Transverse colon (tissue), 4 donors: ENCODE measurements at places on chromosomes 1 and 21.

DNA sequence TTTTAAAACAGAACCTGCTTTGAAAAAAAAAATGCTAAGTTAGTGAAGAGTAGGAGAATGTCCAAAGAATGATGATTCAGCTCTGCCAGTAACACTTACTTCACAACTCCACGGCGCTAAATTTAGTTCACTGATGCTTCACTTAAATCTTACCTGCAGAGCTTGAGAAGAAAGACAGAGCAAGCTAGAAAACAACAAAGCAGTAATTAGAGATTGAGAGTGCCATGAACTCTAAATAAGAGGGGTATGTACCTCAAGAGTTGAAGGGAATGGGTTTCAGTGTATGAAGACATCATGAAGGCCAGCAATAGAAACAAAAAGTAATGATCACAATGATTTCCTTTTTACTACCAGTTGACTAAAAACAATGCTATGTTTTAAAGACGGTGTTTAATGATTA lies 32.8 kb downstream of the EPRS1 start:
- DNase-seq, result no peak

- DNase-seq, result peak; percentile 86
Measured at GRCh38 chr1:157154940-157155514, 16.8 kb upstream of the ETV3 start.

DNA sequence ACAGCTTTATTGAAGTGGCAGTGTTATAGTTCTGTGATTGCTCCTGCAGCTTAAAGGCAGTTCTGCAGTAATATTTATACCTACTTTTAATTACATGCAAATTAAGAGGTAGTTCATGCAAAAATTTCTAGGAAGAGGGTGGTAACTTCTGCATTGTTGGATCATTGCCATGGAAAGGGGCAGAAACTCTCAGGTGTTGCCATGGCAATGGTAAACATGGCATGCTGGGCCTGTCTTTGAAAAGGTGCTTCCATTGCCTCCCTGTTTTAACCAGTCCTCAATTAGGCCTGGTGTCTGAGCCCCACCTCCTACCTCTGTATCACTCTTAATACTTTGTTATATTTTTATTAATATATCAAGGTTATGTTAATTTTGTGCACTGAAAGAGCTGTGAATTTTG lies 104.7 kb downstream of the DISC1 start:
- no peak for DNase-seq

DNA sequence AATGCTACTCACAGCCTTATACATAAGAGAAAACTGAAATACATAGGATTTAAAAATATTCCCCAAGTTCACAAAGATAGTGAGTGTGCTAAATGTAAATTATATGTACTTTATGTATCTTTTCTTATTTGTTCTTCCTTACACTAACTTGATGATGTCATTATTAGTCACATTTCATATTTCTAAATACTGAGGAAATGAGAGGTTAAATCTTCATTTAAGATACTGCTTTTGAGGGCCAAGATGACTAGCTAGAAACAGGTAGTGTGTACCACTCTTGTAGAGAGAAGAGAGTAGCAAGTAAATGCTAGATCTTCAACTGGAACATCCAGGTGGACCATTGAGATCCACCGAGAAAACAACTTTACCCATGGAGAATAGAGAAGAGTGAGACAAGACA lies 29.8 kb downstream of the PYHIN1 start:
- DNase-seq, result no peak

DNA sequence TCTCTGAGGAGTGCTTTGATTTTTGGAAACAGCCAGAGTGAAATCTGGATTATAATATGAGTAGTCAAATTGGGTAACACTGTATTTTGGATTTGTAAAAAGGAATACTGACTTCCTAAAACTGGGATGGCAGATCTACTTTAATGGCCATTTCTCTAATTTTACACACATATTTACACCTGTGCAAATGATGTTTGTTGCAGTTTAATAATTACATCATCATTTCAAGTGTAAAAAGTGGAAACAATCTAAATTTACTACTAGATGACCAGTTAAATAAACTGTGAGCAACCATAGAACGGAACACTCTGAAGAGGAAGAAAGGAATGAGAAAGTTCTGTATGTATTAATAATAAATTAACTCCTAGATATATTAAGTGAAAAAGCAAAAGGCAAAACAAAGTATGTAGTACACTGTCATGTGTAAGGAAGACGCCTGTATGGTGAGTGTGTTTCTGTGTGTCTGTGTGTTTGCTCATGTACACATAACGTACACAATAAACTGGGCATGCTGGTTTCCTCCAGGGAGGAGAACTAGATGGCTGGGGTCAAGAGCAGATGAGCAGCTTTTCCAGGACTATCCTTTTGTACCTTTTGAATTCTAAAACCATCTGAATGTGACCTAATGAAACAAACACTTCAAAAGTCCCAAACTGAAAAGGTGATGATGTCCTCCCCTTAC lies 2.9 kb upstream of the RHEX start:
- DNase-seq, result no peak

GRCh38 chr1:47189844-47190508 lies at the start of gene PDZK1IP1:
TSS of gene PDZK1IP1 (minus strand) at chr1:47190036. CDS start at chr1:47189932, 104 bp downstream.
- peak; percentile 90 for DNase-seq

DNA sequence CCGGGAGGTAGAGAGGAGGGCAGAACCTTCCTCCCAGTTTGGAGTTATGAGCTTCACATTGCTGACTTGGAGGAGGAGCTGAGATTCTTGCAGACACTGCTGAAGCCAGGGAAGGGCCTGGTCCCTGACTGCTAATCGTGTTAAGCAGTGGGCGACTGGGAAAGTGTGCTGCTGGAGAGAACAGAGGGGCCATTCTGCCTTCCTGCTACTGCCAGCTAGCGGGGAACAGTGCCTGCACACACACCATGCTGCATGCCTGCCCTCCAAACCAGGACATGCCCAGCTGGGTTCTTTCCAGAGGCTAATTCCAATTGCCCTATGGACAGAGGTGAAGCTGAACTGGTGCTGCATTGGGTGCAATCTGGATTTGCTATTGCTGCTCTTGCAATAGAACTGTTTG lies 281.4 kb downstream of the AJAP1 start:
- no peak for DNase-seq

DNA sequence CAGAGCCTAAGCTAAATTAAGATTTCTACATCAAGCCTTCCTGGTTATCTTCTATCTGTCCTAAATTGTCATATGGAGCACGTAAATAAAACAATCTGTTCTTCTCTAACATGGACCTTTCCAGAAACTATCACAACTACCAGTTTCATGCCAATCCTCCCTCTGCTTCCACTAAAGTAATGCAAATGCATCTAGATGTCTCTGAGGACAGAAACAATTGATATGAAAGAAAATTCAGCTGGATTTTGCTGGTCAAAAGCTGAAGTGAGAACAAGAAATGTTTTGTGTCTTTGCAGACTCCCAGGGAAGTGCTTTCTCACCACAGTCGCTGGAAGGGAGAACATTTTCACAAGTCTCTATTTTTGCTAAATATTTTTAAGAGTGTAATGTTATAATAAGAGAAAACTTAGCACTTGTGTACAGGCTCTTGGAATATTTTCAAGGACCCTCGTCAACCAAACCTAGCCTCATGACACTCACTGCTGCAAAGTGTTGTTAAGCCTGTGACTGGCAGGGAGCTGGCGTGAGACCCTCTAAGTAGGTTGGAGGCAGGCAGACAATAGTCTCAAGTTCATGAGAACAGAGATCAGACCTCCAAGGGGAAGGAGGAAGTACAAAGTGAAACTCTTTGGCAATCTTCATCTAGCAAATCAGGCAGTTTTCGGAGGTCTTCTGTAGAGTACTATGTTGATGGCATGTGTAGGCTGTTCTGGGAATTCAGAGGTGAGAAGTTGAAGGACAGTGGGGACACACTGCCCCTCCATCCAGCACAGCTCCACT lies 38.8 kb downstream of the DNASE2B start:
- DNase-seq, result no peak

DNA sequence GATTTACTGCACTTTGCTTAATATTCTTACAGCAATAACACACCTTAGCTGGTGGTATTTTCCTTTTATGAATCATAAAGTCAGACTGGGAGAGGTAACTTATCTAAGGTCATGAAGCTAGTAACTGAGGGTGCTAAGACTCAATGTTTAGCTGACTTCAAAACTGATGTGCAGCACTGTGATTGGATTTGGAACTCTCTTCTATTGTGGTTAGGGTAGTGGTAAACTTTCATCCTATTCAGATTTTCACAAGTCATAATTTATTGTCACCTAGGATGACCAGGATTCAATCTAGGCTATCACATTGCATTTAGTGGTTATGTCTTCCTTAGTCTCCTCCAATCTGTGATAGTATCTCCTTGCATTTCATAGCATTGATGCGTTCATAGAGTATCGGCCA lies 18.9 kb downstream of the EPB41 start:
- DNase-seq, result no peak

DNA sequence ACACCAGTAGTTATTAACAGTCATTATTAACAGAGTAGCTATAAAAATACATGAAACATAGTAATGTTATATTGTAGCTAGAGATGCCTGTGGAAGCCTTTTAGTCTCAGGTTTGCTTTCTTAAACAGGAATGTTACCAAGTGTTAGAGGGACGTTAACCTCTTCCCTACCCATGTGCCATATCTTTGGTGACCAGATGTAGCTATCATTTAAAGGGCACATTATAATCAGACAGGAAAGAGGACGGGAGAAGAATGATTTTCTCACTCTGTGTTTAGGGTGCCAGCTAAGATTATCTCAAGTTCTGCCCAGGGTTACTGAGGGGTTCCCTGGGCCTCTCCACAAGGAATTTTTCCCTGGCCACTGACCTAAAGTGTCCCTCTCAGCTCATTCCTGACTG lies 20.9 kb upstream of the UBL4B start:
- DNase-seq, result no peak

GRCh38 chr21:42390696-42391095 lies 5.2 kb downstream of the TMPRSS3 start:
- no peak for DNase-seq

GRCh38 chr21:32719085-32719484 lies 8.7 kb downstream of the SYNJ1 start:
- no peak for DNase-seq

DNA sequence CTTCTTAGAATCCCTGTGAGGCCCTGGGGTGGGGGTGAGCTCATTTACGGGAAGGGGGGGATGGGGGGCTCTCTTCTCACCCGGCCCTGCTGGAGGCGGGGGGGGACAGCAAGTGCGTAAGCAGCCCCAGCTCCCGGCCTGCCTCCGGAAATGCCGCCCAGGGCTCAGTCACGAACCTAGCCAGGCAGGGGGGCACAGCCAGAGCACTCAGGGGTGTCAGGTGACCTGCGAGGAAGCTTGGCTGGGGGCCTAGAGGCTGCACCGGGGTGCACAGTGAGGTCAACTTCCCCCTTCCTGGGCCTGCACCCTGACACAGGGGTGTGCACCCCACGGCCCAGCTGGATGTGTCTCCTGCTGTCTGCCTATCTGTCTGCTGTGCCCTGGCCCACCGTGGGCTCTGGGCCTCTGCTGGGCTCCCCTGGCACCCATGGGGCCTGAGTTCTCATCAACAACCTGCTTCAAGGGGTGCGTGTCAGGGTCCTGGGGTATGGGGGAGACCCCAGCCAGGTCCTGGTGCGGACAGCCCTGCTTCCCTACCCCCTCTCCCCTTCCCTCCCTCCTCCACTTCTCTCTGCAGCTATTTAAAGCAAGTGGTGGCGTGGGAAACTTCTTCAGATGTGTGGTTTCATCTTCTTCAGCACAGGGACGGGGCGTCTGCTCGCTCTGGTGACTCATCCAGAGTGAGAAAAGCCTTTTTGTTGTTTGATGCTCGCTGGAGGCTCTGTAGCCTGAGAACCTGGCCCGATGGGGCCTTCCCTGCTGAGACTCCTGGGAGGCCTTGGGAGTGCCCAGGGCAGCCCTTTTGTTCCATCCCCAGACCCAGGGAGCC lies 92.5 kb upstream of the RUNX3 start:
- DNase-seq, result peak; percentile 88

- DNase-seq, result no peak
Measured at GRCh38 chr1:182113879-182114626, 52.5 kb upstream of the ZNF648 start.

- DNase-seq, result no peak
Measured at GRCh38 chr1:107151295-107151694, 10.5 kb downstream of the NTNG1 start.

- DNase-seq, result no peak
Measured at GRCh38 chr1:235101558-235102258, 26.9 kb downstream of the TOMM20 start.

DNA sequence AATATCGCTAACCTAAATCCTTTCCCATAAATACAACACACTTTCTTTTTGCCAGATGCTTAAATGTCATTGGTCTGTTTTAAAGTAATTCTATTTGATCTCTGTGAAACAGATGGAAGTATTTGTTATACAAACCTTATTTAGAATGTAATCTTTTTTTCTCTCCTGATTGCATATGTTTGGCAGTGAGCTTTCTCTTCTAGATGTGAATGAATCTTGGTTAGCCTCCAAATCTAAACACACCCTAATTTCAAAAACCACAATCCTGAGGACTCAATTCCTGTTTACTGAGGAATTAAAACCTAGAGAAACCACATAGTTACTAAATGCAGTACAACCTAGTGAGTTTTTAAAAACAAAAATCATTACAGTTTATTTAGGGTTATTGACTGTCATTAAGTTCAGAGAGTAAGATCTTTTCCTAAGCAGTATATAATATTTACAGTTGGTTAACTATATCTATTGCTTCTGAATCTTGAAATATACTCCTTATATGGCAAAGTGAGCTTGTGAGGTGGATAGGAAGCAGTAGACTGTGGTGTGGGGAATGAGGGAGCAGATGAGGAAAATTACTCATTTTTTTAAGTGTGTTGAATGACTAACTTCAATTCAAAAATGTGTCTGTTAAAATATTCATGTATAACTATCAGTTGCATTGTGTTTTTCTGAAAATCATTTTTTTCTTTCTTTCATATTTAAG lies 218.7 kb downstream of the FMN2 start:
- no peak for DNase-seq

DNA sequence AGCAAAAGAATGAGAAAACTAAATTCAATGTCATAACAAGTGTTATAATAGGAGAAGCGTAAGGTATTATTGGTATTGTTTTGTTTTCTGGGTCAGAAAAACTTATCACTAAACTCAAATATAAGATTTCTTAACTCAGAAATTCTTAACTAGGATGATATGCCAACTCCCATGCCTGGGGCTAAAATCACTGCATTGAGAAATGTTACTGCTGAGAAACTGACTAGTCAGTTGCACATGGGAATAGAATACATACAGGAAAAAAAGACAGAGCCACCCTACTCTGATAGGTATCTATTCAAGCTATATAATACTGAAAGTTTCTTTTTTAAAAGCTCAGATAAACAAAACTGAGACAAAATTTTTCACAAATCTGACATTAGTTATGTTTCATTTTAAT lies 56.3 kb downstream of the PRPF38A start:
- DNase-seq, result no peak
